ENCODE measurements at places on chromosomes 12 and 14.

DNA sequence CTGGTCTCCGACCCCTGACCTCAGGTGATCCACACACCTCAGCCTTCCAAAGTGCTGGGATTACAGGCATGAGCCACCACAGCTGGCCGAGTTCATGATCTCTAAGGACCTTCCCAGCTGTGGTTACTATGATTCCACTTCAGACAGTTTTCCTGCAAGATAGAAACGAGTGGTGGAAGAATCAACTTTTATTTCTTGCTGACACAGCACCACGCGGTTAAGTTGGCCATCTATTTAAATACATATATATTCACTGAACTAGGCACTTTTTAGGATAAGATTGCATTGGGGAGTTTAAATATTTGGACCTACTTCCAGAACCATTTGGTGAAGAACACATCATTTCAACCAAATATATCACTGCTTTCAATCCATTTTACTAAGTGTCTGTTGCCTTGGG, 213.4 kb downstream of the TBX5 start:
- DNase-seq, result no peak

- no peak for DNase-seq
These were observed 64.3 kb downstream of the KCNMB4 start for GRCh38 chr12:70430400-70430799.

DNA sequence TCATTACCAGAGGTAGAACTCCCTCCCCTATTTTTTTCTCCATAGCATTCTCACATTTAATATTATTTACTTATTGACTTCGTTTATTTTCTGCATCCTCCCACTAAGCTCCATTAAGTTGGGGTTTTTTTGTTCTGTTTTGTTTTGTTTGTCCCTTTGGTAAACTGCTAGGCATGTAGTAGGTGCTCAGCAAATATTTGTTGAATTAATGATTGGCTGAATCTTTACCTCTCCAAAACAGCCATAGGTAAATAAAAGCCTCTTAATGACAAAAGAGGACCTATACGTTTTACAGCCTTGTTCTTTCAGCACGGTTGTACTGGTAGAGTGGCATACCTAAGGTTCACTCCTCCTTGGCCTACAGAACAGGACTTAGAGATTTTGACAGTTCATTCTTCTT, 52.0 kb downstream of the PRORP start:
- DNase-seq, result no peak

- DNase-seq, result no peak
These were observed 60.1 kb downstream of the RPS29 start for GRCh38 chr14:49526101-49526500.

DNA sequence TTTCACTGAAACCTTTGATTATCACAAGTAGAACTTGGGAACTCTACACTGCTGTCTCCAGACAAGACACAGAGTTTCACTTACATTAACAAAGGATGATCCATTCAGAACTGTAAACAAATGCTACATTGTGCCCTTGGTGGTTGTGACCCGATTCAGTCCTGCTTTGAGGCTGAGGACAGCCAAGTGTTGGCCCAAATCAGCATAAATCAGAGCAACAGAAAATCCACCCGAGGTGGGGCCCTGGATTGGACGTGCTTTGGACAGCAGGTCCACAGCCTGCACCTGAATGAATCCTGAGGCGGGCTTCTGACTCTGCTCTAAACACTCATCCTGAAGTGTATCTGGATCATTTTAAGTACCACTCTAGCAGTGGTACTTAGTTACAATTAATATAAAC, 68.8 kb downstream of the PPP2R5C start:
- peak; percentile 53 for DNase-seq

DNA sequence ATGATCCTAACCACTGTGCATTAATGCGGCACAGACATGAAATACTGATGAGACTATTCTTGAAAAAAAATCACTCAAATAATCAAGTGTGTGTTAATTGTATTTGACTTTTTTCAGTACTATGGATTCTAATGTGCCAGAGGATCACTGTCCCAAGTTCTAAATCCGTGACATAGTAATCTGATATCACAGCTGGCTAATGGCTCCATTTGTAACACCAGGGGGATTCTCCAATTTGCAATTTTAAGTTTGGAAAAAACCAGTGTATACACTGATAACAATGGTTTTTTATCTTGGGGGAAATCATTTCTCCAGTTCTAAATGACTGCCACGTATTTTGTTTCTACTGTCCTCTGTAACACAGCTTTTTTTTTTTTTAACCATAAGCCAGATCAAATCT, 33.0 kb downstream of the MPHOSPH9 start:
- DNase-seq, result no peak

DNA sequence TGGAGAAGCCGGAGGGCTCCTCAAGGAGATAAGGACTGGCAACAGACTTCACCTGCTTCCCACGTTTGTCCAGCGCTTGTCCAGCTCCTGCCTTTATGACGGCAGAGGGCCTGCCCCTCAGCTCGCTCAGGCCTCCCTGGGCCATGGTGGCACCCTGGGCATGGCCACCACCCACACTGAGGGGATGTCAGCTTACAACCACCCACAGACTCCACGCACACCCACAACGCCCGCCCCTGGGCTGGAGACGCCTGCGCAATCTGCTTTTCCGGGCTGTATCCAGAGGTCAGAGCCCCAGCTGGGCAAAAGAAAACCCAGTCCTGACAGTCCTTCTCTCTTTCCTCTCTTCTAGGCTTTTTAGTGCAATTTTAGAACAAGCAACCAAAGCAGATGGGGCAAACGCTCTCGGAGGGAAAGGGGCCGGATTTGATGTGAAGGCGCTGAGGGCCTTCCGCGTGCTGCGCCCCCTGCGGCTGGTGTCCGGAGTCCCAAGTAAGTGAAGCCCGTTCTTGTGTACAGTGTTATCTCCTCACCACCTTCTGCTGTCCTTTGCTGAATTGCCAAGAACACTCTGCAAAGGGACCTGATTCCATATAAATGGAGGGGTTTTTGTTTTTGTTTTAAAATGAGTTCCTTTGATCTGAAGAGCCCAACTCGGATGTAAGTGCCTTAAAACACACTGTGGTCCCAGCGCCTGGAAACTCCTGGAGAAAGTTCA, 337.4 kb upstream of the FKBP4 start:
- DNase-seq, result no peak

- DNase-seq, result no peak
These were observed 91.1 kb downstream of the KCNH5 start for GRCh38 chr14:62954165-62954564.

GRCh38 chr12:93537769-93538168, 34.7 kb upstream of the SOCS2 start:
- DNase-seq, result no peak

- no peak for DNase-seq
These were observed 668 bp downstream of the RAPGEF3 start for GRCh38 chr12:47757840-47758583.

DNA sequence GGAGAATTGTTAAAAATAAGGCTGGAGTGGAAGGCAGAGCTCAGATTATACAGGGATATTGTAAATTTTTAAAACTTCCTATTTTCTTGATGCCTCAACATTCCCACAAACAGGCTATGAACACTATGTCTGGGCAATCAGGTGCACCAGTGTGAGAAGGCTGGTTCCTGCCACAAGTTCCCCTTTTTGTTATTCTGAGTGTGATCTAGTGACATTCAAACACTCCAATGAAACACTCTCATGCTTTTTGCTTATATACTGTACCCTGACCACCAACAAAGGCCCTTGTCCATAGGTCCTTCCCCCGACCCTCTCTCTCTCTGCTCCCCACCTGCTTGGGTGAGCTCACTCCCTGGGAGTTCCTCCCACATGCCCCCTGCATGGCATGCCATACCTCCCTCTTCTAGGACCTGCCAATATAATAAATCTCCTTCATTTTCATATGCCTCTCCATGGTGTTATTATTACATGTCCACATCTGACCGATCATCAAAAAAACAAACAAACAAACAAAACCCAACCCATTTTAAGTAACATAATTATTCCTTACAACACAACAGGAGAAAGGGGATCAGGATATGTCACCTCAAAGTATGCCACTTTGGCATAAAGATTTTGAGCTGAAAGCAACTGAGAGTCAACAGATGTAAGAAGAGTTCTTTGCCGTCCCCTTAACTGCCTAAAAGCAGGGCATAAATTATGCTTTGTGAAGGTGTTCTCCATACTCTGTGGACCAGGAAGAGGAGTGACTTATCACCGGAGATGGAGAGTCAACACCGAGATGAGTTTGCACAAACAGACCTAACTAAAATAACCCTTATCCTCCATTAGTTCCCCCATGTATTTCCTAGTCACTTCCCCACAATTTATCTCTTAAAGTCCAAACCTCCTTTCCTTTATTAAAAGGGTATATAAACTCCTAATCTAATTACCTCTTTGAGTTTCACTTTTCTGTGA, 42.5 kb upstream of the CATSPERB start:
- no peak for DNase-seq

DNA sequence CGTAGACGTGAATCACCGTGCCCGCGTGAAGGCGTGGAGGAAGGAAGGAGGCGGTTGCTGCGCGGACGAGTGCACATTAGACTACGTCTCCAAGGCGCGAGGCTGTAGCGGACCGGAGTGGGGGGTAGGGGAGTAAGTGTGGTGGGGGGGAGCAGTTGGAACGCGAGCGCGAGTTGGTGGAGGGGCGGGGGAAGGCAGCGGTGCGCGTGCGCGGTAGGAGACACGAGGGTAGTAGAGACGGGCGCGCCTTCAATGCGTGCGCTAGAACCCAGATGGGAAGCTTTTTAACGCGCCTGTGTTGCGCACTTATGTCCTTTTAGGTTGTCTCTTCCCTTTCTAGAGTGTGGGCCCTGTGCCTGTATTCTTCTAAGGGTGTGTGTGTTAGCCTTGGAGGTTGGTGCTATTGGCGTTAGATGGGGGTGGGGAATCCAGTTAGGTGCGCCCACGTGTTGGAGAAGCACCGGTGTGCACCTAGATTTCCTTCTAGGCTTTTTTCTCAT, 604 bp downstream of the EIF4B start:
- peak; percentile 91 for DNase-seq

DNA sequence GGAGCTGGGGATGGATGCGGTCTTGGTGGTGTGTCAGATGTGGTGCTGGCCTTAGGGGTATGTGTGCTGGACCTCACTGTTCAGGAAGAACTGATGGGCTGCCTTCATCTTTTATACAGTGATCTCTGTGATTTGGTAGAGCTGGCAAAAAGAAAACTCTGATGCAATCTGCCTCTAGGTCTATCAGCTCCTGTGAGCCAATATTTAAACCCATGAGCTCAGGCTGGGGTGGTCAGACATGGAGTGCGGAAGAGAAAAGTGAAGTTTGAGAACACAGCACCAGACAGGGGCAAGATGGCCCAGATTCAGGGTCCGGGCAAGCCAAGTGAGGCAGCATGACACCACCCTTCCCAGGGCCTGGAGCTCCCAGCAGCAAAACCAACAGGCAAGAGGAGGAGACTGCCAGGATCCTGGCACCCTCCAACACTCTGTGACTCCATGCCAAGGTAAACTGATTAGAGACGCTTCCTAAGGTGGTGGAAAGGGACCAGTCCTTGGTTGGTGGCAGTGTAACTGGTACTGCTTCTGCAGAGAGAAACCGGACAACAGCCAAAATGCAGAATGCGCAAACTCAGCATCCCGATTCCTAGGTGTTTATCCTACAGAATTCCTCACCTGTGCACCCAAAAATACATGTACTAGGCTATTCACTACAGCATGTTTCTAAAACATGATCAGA, 82.3 kb downstream of the CHGA start:
- DNase-seq, result no peak

DNA sequence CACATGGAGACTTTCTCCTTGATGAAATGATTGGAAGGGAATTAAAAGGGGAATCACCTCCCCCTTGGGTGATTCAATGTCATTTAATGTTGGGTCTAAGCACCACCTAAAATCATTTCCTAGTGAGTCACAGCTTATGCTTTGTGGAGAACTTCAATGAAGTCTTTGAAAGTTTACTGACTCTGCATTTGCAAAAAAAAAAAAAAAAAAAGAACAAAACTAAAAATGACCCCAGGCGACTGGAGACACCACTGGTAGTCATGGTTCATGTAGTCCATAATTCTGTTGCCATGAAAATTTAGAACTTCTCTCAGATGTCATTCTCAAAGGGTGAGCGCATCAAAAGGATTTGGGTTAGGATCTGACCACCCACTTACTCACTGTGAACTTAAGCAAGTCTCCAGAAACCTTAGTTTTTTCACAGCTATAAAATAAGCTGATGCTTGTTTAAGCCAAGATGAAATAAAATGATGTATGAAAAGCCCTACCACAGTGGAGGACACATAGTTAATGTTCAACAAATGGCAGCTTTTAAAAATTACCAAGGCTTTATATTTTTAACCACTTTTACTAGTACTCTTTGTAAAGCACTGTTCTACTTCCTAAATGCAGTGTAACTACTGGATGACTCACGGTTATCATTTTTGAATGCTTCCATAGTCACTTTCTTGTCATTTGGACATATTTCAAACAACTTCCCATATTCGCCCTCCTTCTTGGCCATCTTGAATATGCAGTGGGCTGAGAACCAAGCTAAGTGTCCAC, 18.1 kb upstream of the KSR2 start:
- no peak for DNase-seq

GRCh38 chr12:108348842-108349241, 9.7 kb upstream of the CMKLR1 start:
- DNase-seq, result no peak

GRCh38 chr12:46160101-46160980, 108.5 kb downstream of the SLC38A1 start:
- no peak for DNase-seq
